ENCODE measurements at places on chromosomes 2 and 18. TPM values are rescaled to one million over a fixed set of nuclear protein-coding genes. Genes with fewer than 3 reads are reported as not detected.

DNA sequence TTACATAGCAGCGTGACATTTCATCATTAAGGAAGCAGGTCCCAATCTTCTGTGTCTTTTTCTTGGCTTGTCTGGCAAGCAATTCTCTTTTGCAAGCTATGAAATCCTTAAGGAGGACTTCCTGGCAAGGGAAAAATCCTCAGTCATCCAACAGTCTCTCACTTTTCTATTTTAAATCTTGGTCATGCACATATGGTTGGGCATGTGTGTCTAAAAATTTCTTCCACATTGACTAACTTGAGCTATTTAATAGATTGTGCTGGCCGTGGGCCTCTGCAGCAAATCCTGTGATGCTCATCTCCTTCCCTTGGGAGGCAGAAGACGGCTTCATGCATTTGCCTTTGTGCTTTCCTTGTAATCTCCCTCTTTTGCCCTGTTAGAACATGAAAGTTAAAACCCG lies 634.3 kb upstream of the FANCL start:
- no peak for DNase-seq

DNA sequence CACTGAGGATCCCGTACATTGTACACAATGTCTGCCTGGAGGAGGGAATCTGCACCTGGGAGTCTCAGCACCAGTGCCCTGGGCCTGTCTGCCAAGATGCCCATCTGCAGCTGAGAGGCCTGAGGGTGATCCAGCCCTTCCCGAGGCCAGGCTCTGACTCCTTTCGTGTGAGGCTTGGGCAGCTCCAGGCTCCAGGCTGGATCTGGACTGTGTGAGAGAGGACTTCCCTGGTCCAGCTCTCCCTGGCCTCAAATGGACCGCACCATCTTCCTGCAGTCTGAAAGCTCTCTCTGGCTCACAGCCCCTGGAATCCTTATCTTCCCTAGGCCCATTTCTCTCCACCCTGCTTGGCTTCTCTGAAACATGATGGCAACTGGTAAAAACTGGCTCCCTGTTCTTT lies 324.6 kb downstream of the DYSF start:
- no peak for DNase-seq

- no peak for DNase-seq
Observed at GRCh38 chr2:27615316-27615715, 13.5 kb downstream of the CCDC121 start.

GRCh38 chr2:237219826-237220225 lies 134.1 kb downstream of the COPS8 start:
- no peak for DNase-seq

DNA sequence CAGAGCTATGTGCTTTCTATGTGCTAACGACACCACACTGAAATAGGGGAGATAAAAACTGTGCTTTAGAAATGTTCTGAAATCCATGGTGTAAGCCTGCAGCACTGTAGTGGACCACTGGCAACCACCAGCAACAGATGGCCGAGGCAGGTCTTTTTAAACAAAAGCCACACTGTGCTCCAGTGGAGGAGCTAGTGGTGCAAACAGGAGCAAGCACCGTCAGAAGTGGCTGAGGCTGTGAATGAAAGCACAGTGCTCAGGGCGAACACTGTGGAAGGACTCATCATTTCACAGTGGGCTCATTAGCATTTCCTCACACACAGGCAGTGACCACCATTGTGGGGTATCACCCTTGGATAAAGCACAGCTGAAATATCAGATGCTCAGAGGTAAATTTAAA lies 22.9 kb upstream of the MTX2 start:
- no peak for DNase-seq

GRCh38 chr2:96333708-96334107 lies 1.9 kb upstream of the NCAPH start:
- DNase-seq, result no peak

- DNase-seq, result no peak
Observed at GRCh38 chr18:57737400-57738060, 65.6 kb downstream of the ATP8B1 start.

GRCh38 chr2:178280244-178280852 lies 86.0 kb downstream of the OSBPL6 start:
- DNase-seq, result peak; percentile 19

DNA sequence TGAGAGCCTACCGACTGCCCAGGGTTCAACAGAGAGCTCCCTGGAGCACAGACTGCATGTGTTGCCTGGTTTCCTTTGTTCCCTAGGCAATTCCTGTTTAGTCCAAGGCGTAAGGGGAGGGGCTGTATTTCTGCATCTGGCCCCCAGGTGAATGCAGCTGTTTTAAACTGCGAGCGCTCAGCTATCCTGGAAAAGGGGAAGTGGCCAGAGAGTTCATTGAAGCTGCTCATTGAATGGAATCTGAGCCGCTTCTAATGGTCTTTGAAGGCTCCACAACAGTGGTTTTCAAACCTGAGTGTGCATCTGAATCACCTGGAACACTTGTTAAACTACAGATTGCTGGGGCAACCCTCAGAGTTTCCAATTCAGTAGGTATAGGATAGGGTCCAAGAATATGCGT lies 18.1 kb downstream of the MAPK4 start:
- DNase-seq, result no peak

DNA sequence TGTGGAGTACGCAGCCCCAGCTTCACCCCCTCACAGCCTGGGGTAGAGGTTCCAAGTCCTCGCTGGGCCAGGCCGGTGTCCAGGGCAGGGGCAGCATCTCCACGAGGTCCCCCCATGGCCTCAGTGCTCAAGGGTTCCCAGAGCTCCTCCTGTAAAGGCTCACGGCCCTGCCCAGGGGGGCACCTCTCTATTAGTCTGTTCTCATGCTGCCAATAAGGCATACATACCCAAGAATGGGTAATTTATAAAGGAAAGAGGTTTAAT lies 38.8 kb downstream of the TDRD15 start:
- DNase-seq, result no peak

DNA sequence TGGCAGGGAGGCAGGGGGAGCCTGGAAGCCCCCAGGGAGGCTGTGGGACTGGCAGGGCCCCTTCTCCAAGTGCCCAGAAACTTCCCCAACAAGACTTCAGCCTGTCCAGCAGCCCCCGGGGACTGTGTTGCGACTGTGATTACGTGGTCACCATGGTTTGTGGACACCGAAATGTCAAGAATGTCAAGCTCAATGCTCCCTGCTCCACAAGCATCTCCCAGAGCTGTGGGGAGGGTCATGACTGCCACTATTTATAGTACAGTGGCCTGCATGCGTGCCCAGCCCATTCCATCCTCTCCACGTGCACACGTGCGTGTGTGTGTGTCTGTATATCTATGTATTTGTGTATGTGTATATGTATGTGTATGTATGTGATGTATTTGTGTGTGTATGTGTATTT lies 93.8 kb upstream of the MBOAT2 start:
- DNase-seq, result no peak

DNA sequence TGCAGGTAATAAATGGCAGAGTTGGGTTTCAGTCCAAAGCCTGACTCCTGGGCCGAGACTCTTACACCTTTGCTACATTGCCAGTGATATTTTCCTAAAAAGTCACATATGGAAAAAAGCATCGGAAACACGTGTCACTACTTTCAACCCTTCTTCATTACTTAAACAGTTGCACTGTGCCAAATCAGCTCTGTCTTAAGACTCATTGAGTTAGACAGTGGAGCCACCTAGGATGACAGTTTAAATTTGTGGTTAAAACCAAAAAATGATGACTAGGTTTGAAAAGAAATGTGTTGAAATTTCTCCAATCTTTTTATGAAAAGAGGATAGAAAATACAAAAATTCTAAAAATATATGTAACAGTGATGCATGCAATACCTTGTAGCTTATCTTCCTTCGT lies 97.5 kb downstream of the TMEM247 start:
- DNase-seq, result no peak

GRCh38 chr18:3760741-3761140 lies 310.8 kb downstream of the TGIF1 start:
- no peak for DNase-seq

DNA sequence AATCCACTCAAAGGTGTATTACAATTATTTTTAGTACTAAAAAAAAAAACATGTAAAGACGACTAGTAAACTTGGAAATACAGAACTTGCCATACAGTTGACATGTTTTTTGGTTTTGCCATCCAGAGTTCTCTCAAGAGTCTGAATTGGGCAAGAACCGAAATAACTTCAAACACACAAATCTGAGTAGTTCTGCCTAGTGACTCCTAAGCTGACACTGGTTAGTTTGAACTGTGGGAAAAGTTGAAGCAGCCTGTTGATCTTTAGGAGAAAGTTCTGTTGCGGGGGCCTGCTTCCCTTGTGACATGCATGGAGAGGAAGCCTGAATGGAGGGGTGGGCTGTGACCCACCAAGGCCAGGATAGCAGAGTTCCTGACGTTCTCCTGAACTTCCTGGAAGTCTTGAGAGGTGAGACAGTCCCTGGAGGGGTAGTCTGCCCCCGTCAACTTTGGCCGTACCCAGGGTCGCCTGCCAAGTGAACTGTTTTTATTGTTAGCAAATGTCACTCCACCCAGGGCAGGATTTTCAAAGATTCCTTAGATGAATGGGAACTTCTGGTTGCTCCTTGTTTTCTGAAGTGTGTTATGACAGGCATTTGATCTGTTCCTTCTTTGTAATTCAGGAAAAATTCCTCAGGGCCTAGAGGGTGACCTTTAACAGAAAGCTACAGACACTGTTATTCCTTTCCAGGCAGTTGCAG lies 85.6 kb upstream of the SPTBN1 start:
- no peak for DNase-seq

DNA sequence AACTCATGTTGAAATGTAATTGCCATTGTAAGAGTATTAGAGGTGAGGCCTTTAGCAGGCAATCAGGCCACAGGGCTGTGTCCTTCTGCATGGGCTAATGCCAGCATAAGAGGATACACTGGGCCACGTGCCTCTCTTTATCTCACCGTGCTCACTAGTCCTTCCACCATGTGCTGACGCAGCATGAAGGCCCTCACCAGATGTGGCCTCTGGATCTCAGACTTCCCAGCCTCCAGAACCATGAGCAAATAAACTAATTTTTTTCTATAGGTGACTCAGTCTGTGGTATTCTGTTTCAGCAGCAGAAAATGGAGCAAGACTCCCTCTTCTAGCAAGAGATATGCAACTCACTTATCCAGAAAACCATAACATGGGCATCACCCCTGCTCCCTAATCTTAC lies 149.7 kb upstream of the ZNF236 start:
- DNase-seq, result no peak

GRCh38 chr2:10909050-10909995 lies 2.4 kb upstream of the KCNF1 start:
- DNase-seq, result no peak

GRCh38 chr2:98504381-98505109 lies 59.9 kb downstream of the INPP4A start:
- no peak for DNase-seq

DNA sequence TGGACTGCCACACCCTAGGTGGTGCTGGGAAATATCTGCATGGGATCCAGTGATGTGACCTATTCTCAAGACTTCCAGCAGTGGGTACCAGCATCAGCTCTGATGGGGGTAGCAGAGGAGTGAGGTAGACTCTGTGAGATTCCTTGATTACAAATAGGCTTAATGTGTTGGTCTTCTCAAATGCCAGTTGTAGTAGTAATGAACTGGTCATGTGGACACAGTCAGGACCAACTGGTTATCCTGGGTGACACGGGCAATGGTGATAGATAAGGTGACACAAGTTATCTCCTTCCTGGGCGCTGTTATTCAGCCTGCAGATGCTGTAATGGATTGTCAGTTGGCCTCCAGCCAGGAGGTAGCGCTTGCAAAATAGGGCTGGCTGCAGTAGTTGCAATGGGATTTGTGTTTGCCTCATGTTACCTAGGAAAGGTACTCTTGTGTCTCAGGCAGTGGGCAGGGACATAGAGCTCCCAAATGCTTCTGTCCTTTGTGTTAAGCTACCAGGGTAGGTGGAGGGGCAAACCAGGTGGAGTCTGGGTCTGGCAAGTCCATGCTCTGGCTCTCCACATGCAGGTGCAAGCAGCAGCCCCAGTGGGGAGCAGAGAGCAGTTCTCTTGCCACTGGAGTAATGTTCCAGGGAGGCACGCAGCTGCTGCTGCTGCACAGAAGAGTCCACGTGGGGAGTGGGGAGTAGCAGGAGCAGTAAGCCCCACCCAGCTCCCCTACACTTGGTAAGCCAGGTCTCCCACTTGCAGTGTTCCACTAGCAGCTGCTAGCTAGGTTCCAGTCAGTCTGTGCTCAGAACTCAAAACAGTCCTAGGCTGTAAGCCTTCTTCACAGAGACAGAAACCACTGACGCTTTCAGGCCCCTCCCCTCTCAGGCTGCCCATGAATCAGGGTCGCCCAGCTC lies 505.4 kb upstream of the DDX18 start:
- no peak for DNase-seq

GRCh38 chr2:37324536-37324785 lies 172 bp downstream of the PRKD3 start:
- no peak for DNase-seq

- DNase-seq, result no peak
Observed at GRCh38 chr2:80255918-80256781, 48.4 kb downstream of the LRRTM1 start.

GRCh38 chr2:240604291-240604938 lies 17.9 kb downstream of the CAPN10 start:
- no peak for DNase-seq

GRCh38 chr2:145739681-145740080 lies 1219.8 kb upstream of the ZEB2 start:
- no peak for DNase-seq

DNA sequence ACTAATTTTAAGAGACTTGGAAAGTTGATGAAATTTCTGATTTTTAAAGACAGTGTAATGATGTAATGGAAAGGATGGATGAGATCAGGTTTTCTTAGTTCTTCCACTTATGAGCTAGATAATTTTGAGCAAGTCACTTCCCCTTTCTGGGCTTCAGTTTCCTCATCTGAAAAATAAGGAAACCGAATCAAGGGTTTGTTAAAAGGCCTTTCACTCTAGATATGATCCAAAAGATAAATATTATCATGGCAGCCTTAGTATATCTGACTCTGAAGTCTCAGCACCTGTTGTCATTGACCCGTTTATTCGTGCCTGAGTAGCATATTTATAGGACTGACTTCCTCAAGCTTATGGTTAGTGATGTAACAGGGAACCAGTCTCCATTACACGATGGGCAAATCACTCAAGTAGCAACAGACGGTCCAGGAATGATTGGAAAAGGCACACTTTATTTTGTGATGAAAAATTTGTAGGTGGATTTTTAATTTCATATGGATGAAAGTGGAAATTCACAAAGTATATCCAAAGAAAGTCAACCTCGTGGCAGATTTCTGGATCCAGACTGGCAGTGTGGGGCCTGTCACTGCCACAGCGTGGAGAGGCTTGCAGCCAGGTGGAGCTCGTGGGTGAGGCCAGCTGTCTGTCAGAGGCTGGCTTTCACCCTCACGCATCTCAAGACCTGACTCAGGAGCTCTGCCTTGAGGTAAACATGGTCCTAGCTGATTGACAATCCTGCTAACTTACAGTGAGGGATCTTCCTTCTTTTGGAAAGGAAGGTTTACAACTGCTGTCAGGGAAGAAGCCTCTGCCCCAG lies 137.9 kb upstream of the CXCR4 start:
- DNase-seq, result no peak

GRCh38 chr2:233072838-233073237 lies 12.7 kb downstream of the INPP5D start:
- peak; percentile 3 for DNase-seq

The PAX8 gene
- 1.7 TPM for total RNA-seq

The RTP5 gene
- not detected for total RNA-seq

The GLI2 gene
- total RNA-seq, result 0.75 TPM

The SEPTIN10 gene
- total RNA-seq, result 4.1 TPM

The TDRD15 gene
- not detected for total RNA-seq

The ATG9A gene
- 58.9 TPM for total RNA-seq

The C2orf72 gene
- 0.98 TPM for total RNA-seq

The ADAM17 gene
- total RNA-seq, result 28.9 TPM

The PIK3C3 gene
- 59.8 TPM for total RNA-seq

The SCN7A gene
- total RNA-seq, result not detected

The CASP10 gene
- 47.8 TPM for total RNA-seq
